ENCODE measurements at places on chromosomes 13 and 19.

DNA sequence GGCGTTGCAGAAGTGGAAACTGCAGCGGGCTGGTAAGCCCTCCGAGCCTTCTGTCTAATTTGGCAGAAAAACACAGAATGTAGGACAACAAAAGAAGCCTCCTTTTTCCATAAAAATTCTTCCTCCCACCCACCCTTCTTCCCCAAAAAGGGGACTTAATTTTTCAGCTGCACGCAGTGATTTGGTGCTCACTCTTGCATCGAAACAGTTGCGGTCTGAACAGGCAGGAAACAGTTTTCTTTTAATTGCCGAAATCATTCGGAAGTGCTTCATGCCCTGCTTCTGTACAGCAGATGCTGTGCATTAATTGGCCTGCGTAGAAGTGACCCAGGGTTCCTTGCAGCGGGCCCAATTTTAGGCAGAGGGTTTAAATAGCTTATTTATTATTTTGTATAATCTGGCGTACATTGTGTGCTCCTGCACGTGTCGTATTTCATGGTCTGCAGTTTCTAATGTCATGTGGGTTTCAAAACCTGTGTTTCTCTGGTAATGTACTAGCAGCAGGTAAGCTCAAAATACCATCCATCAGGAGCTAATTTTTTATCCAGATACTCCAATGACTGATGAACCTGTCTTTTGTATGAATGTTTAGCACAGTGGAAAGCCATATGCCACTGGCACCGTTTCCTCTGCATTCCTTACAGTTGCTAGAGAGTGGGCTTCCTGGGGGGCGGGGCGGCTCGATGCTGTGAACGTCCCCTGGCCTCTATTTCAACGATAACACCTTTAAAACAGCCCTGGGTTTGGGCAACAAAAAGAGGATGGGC, 66.6 kb downstream of the GGACT start:
- no peak for DNase-seq

DNA sequence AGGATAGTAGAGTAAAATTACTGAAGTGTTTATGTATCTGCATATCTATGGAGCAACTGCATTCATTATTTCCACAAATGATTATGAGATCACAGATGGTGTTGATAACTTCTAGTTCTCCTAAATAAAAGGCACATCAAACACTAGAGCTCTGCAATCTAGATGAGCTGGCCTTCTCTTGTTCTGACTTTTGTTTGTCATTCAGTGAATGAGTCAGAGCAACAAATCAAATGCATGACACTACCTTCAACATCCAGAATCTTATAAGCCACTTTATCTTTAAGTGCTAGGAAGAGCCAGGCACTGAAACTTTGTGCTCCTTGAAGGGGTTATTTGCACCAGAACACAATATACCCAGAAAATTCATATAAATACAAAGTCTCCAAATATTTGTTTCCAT, 456.0 kb downstream of the PCDH17 start:
- DNase-seq: no peak

DNA sequence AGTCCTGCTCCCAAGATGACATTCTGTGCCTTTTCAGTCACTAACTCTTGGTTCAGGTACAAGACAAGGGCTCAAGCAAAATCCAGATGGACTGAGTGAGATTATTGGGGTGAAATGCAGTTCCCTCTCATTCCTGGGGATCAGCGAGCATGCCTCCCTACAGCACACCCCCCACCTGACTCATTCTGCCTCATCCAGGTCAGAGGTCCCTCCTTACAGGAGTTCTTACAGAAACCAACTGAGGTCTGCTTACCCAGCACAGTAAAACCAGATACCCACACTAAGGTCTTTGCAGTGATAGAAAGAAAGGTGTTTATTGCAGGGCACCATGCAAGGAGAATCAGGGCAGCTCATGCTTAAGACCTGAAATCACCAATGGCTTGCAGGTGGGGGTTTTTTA, 21.6 kb upstream of the MRI1 start:
- DNase-seq: no peak

DNA sequence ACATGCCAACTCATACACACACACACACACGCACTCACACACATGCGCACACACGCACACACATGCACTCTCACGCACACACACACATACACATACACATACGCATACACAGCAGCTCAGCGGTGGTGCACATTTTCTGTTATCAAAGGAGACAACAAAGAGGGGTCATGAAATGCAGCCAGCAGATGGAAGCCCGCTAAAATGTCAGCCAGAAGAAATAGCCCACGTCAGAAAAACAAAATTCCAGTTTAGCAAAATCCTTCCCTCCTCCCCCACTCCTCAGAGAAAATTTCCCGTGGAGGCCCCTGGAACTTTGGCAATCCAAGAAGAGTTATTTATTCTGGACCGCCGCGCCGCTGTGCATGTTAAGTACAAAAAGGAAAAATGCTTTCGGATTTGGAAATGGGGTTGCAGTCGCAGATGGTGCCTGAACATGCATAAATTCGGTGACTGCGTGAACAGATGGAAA, 114.6 kb upstream of the VSTM2B start:
- DNase-seq: no peak

GRCh38 chr13:20969182-20969581, 66.6 kb upstream of the XPO4 start:
- no peak for DNase-seq

DNA sequence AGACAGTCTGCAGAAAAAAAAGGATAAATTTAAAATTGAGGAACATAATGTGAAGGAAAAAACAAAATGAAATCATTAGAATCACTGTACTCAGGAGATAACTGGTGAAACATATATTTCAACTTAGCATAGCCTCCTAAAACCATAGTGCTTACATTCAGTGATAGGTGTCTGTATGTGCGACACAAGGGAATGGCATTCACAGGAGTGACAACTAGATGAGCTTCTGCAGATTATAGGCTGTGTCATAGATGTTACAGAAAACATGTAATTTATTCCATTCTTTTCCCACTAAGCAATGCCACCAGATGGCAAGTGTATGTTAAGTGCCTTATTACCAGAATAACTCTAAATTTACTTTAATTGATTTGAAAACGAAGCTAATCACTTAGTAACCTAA, 960.0 kb upstream of the PCDH20 start:
- DNase-seq: no peak

DNA sequence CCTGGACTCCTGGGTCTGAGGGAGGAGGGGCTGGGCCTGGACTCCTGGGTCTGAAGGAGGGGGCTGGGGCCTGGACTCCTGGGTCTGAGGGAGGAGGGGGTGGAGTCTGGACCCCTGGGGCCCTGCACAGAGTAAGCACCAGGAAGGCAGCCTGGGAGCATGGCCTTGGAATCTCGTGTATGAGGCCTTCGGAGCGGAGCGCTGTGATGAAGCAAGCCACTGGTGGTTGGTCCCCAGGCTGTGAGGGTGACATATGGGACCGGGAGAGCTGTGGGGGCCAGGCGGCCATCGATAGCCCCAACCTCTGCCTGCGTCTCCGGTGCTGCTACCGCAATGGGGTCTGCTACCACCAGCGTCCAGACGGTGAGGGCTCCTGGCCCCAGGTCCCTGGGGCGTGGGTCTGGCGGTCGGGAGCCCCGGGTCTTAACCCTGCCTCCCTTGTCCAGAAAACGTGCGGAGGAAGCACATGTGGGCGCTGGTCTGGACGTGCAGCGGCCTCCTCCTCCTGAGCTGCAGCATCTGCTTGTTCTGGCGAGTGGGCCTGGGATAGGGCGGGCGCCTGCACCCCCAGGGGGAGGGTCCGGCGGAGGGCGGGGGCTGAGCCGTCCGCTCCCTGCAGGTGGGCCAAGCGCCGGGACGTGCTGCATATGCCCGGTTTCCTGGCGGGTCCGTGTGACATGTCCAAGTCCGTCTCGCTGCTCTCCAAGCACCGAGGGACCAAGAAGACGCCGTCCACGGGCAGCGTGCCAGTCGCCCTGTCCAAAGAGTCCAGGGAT, 918 bp downstream of the TMEM190 start:
- no peak for DNase-seq

DNA sequence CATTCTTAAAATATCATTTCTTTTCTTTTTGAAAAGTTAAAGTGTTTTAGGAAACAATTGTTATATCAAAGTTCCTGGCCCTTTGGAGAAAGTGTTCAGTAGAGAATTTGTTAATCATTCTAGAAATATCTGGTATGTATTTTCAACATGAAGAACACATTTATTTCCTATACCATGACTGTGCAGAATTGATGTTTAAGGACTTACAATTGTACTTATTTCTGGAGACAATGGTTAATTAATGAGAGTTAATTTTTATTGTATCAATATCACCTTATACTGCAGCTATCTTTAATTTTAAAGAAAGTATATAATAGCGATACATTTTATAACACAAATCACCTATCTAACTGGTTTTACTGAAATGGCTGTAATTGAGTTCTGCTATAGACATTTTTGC, 95.3 kb downstream of the TEX29 start:
- no peak for DNase-seq

DNA sequence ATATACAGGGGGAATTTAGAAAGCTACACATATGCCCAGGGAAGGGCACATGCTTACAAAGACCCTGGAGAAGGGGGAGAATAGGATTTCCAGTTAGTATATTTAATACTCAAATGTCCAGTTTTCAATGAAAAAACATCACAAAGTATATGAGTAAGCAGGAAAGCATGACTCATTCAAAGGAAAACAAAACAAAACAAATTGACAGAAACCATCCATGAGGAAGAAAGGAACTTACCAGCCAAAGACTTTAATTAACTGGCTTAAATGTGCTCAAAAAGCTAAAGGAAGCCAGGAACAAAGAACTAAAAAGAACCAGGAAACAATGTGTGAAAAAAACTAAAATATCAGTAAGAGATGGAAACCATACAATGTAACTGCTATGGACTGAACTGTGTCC, 716.2 kb upstream of the ARGLU1 start:
- DNase-seq: no peak

- DNase-seq: no peak
These were observed 17.1 kb upstream of the GRWD1 start for GRCh38 chr19:48428670-48429069.

GRCh38 chr19:55678121-55678671, 3.2 kb downstream of the EPN1 start:
- no peak for DNase-seq

DNA sequence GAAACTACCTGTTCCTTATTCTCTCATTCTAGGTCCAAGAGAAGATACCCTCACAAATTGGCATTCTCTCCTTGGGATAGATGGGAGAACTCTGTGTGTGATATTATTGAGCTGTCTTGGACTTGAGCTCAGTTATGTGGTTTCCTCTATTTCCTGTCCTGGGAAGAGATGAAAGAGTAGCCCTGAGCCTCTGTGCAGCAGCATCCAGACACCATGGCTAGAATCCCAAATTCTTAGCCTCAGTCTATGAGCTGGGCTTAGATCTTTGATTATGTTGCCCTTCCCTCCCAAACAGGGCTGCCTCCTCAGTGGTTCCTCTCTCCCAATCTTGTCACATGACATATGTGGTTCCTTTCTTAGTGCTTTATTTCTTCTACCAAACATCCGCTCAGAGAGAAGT, 290.7 kb downstream of the SPRY2 start:
- DNase-seq: no peak

DNA sequence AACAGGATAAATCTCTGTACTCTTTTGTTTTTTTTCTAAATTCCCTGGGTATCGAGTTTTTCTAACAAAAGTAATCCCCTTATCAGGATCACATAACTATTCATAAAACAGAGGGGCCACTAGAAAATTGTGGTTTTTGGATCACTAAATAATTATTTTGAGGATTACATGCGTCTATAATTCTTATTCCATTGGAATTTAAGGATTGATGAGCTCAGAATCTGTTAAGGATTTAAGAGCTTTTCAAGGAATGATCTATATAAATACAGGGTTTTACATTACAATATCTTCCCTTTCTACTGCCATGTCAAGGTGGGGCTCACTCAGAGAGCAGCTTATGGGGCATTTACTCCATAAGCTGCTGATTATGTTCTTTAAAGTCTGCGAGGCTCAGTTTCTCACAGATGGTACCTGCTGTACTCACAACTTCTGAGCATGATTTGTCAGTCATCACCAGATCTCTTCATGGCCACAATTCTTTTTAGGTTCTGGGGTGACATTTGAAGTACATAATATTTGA, 449.8 kb downstream of the PCDH17 start:
- no peak for DNase-seq

- DNase-seq: no peak
These were observed 759.0 kb downstream of the SLITRK6 start for GRCh38 chr13:85040215-85040614.

- no peak for DNase-seq
These were observed 178.2 kb downstream of the NDFIP2 start for GRCh38 chr13:79659121-79659521.

- DNase-seq: no peak
These were observed 65.3 kb upstream of the RXFP2 start for GRCh38 chr13:31674051-31674450.

- no peak for DNase-seq
These were observed 418.0 kb downstream of the ZNF536 start for GRCh38 chr19:30790056-30790680.

GRCh38 chr13:62309904-62310303, 894.3 kb upstream of the PCDH20 start:
- DNase-seq: no peak

- no peak for DNase-seq
These were observed 216.3 kb downstream of the SLITRK6 start for GRCh38 chr13:85582890-85583289.

DNA sequence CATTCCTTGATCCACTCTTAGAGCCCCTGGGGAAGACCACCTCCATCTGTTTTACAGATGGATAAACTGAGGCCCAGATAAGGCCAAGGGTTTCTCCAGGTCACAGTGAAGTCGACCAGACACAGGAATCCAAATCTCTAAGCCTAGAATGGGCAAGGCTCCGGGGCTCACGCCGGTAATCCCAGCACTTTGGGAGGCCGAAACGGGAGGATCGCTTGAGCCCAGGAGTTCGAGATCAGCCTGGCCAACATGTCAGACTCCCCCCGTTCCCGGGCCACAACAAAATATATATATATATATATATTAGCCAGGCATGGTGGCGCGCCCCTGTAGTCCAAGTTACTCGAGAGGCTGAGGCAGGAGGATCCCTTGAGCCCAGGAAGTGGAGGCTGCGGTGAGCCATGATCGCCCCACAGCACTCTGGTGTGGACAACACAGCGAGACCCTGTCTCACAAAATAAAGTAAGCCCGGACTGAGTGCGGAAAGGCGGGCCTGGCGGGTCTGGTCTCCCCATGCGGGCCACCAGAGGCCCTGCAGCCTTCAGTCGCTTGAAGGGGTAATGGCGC, 615 bp upstream of the RPL13A start:
- no peak for DNase-seq

DNA sequence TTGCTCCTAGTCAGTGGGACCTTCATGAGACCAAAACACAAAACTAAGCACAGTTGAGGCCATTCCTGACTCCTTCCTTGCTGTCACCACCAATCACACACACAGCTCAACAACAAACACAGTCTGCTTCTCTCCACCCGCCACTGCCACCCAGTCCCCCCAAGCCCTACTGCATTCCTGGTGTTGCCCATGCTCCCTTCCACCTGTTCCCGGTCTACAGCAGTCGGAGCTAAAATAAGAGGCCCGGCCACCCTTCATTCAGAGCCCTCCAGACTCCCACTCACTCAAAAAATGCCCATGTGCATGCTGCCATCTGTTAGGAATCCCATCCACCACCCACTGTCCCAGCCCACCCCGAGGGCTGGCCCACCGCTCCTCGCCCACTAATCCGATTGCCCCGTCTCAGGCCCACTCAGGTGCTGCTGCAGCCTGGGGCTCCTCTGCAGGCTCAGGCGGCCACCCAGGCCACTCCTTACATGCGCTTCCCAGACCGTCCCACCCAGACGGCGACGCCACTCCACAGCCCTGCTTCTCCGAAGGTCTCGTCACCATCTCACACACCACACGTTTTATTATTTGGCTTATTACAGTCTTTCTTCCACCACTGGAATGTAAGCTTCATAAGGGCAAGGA, 127.6 kb downstream of the RNF17 start:
- DNase-seq: no peak

- no peak for DNase-seq
These were observed 16.6 kb upstream of the USP12 start for GRCh38 chr13:27188239-27188638.

Measured in activated naive CD8-positive, alpha-beta T cell treated with anti-CD3 and anti-CD28 coated beads, Interleukin-2, amount 50 U/mL, for 24 hours (primary cell).